ENCODE measurements at places on chromosomes 4 and X.

- no peak for DNase-seq
These were observed 50.2 kb downstream of the PRKG2 start for GRCh38 chr4:81164623-81165416.

DNA sequence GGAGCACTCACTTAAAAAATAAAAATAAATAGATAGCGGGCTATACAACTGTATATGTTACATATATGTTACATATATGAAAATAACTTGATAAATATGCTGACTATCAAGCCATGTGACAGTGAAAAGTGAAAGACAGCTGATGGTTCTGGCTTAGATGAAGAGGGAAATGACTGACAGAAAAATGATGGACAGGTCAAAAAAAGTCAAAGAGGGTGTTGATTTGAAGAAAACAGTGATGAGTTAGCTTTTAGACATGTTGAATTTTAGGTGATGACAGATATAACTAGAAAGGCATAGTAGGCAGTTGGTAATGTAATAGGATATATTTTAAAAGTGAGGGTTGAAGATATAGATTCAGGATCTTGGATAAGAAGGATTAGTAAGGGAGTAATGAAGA, 37.8 kb downstream of the FBXO8 start:
- DNase-seq: no peak

GRCh38 chr4:40150932-40151331, 45.9 kb upstream of the RHOH start:
- no peak for DNase-seq

DNA sequence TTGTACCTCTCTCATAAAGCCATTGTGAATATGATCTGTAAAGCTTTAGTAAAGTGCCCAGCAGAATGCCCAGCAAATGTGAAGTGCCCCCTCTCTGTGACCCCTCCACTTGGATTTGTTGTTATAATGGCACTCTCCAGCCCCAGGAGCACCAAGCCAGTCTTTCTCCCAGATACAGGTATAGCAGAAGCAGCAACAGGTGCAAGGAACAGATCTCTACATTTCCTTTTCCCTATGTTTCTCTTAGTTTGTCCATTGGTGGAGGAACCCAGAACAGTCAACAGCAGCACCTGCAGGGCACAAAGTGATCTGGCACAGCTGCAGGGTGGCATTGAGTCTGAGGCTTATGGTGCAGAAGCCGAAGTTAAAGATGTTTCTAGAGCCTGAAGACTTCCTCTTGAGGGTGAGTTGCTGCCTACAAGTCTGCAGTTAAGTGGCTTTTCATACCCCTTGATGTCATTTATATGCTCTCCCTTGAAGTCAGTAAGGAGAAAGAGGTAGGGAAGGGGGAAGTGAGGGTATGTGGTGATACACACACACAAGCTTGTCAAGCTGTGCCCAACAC, 16.1 kb upstream of the CXCL3 start:
- DNase-seq: no peak

DNA sequence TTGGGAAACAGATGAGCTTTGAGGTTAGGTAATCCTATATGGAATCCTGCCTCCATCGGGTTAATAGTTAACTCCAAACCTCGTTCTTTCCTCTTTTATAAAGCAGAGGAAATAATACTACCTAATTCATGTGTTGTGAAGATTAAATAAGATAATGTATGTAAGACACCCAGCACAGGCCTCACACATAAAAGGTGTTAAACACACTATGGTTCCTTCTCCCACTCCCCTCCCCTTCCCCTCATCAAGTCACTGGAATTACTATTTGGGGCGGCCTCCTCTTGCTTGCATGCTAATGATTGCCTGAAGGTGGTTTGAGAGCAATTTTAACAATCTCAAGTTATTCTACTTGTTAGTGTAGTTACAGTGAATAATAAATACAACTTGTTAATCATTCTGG, 404.4 kb upstream of the RASGEF1B start:
- no peak for DNase-seq

- no peak for DNase-seq
These were observed 71.1 kb upstream of the KCNIP4 start for GRCh38 chr4:22019676-22020075.

DNA sequence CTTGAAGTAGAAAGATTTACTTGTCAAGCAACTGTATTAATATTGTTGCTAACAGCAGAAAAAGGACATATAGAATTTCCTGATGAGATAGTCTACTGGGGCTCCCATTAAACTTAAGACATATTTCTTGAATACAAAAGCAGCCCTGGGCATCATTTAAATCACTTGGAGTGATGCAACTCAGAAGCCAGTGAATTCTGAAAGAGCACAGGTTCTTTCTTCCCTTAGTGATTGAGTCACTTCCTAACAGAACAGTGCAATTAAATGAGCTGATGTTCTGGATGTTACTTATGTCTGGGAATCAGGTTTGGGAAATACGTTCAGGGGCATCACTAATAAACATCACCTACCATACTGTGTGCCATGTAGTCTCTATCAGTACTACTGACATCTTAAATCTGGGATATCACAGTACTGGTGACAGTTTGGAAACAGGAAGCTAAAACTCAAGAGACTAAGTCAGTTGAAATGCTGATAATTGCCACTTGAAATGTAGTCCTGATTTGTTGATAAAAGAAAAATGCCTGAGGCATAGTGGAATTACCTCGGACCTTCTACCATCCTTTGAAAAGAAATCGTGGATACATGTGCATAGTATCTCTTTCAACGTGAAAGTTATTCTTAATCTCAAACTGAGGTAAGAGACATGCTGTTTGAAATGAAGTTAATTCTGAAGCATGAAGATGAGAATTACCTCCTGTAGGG, 249.2 kb upstream of the GPRIN3 start:
- DNase-seq: no peak

DNA sequence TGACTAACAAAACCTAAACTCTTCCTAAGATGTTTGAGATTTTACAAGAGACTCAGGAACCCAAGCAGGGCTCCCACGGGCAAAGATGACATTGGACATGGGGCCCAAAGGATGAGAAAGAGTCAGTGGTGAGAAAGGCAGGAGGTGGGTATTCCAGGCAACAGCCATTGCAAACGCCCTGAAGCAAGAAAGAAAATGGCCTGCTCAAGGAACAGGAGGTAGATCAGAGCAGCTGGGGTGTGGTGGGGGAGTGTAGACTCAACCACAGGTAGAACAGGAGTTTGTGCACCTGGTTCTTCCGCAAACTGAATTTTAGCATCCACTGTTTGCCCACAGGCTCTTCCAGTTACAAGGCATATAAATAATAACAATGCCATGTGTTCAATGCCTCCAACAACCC, 3.3 kb downstream of the PPP2R2C start:
- no peak for DNase-seq

- DNase-seq: no peak
These were observed 21.1 kb upstream of the PIGA start for GRCh38 chrX:15356444-15356843.

GRCh38 chrX:27336466-27337091, 126.6 kb downstream of the PPP4R3C start:
- DNase-seq: peak; percentile 11

DNA sequence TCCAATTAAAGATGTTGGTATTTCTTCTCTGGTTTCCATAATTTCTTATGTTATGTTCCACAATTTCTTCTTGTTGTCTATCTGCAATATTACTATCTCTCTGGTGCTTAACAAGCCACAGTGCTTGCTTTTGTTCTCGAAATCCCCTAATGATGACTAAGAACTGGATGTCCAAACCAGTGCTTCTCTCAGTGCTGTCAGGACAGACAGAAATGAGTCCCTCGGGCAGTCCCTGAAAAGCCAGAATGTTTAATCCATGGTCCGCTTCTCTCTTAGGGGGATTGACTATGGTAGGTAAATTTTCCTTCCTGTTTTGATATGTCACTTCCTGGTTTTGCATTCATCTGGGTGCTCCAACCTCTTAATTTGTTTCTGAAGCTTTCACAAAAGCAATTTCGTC, 321.6 kb upstream of the PCDH10 start:
- DNase-seq: no peak

DNA sequence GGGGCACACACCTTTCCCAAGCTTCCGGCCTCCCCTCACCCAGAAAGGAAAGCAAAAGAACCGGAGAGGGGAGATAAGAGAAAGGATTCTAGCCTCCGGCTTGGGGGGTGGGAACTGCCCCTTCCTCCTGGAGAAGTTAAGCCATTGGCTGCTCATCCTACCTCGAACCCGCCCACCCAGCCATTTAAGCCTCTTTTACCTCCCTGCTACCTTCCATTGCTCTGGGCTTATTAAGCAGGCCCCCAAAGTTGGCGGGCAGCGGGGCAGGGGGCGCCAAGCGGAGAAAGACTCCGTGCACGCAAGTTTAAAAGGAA, 2.3 kb downstream of the MAML3 start:
- peak; percentile 23 for DNase-seq

DNA sequence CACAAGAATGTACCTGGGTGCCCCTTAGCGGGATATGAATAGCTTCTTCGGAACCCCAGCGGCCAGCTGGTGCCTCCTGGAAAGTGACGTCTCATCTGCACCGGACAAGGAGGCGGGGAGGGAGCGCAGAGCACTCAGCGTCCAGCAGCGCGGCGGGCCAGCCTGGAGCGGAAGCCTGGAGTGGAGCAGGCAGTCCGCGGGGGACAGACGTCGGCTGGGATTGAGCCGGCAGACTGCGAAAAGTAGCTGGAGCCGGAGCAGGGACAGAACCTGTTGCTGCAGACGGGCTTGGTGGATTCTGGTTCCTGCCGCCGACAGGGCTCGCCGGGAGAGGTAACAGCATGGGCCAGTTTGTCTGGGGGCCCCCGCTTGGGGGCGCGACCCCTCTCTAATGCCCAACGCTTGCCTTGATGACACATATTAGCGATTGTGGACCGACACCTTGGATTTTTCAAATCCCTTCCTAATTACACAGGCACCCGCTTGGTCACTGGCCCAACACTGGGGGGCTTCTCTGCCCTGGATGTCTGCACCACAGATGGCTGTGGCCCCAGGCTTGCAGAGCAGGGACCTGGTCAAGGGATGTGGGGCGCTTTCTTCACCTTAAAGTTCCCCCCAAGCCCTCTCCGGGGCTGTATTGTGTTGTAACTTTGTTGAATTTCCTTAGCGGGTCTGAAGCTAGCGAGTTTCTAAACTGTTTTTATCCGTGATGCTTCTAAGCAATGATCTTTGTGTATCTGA, at the start of gene NPFFR2:
TSS of gene NPFFR2 (plus strand) at position 133 of the 741 bp plus-strand sequence. CDS start 96,592 bp downstream, outside the sequence.
- DNase-seq: no peak

DNA sequence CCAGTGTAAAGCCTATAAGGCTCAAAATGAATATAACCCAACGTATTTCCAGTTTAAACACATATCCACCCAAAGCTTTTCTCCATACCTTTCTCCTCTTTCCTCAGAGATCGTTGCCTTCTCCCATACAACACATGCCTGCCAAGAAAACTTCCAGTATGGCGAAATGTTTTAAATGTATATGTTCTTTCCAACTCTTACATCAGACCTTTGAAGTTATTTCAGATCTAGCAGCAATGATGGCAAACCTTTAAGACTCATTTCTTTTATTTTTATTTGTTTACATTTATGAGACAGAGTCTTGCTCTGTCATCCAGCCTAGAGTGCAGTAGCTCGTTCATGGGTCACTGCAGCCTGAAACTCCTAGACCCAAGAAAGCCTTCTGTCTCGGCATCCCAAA, 265.4 kb downstream of the BMPR1B start:
- DNase-seq: no peak

- DNase-seq: no peak
These were observed 312.4 kb upstream of the PABPC5 start for GRCh38 chrX:91122151-91122694.

GRCh38 chr4:181877329-181877848, 365.8 kb upstream of the TENM3 start:
- no peak for DNase-seq

DNA sequence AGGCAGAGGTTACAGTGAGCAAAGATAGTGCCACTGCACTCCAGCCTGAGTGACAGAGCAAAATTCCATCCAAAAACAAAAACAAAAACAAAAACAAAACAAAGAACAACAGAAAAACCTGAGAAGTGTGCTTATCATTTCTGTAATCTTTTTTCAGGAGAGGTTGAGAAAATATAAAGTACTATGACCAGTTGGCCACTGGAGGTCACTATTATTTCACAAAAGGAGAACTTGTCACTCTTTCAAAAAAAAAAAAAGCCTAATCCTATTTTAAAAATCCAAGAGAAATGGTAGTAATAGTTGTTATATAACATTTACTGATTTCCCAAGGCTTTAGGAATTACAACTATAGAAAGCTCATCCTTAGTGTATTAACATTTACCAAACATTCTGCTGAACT, 24.9 kb upstream of the RNF150 start:
- peak; percentile 9 for DNase-seq

GRCh38 chrX:101257448-101258258, 33.5 kb downstream of the TAF7L start:
- DNase-seq: no peak

DNA sequence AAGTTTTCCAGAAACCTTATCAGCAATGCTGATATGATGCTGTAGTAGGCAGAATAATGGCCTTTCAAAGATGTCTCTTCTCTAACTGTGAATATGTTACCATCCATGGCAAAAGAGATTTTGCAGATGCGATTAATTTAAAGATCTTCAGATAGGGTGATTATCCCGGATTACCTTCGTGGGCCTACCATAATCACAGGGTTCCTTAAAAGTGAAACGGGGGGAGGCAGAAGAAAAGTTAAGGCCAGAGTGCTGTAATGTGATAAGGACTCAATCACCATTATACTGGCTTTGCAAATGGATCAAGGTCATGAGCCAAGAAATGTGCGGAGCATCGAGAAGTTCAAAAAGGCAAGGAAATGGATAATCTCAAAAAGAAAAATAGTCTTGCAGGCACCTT, 459.6 kb downstream of the CCSER1 start:
- DNase-seq: no peak

DNA sequence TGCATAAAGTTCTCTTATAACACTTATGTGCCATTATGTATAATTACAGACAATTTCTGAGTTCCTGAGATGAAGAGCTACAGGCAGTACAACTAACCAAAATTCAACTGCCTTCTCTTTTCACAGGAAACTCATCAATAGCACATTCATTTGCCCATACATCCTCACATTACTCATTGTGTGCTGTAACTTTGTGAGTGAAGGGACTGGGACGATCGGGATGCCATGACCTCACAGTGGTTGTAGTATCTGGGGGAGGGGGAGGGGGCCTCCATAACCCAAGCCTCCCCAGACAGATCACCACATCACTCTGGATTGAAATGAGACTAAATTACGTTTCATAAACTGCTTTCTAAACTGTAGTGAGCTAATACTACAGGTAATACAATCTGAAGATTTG, 60.7 kb downstream of the ABCG2 start:
- no peak for DNase-seq

DNA sequence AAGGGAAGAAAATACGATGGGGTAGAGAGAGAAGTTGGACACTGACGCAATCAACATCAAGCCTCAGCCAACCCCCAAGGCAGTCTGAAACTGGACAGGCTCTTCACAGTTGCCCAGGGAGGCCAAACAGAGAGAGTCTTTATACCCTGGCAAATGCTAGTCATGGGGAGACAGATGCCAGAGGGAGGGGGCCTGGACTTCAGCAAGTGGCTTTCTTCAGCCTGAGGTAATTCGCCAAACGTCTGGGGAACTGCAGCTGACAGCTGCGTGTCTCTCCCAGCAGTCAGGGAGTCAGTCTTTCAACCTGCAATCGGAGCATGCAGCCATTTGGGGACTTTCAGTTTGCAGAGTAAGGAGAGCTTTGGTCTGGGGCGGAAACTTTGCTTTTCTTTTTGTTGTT, 521.6 kb downstream of the TRIML1 start:
- no peak for DNase-seq

All from hematopoietic multipotent progenitor cell treated with erythropoietin and hydrocortisone succinate and interleukin-3 and kit ligand, for 15 days (in vitro differentiated cells).